ENCODE measurements at places on chromosomes 6 and 20.
A peak's percentile ranks its signal among the peaks of the same experiment; 100 is the strongest.

DNA sequence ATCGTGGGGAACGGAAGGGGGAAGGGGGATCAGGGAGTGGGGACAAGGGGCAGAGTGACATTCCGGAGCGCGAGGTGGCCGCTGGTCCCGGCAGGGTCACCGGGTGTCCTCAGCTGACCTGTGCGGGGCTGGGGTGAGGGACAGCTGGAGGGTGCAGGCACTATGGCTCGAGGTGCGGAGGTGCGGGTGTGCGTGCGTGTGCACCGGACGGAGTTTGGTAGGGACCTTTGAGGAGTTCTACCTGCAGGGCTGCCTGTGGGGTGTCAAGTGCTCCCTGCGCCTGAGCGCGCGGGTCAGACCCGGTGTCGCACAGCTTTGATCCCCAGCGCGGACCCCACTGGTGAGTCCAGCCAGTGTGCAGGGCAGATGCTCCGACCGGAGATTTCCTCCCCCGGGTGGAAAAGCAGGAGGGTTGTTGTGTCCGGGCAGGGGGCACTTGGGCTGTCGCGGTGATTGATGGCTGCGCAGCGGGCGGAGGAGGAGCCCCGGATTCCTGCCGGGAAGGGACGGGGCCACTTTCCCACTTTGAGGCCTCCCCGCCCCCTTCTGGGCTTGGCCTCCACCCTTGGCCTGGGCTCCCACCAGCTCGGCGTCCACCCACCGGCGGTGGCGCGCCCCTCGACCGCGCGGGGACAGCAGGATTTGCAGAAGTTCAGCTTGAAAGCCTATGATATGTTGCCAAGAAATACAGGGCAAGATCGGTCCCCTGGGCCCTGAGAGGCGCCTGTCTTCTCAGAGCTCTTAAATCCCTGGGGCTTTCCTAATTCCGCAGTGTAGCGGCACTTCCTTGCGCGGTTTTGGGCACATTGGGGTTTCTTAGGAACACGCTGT, 658 bp downstream of the RIN2 start:
- no peak for DNase-seq

DNA sequence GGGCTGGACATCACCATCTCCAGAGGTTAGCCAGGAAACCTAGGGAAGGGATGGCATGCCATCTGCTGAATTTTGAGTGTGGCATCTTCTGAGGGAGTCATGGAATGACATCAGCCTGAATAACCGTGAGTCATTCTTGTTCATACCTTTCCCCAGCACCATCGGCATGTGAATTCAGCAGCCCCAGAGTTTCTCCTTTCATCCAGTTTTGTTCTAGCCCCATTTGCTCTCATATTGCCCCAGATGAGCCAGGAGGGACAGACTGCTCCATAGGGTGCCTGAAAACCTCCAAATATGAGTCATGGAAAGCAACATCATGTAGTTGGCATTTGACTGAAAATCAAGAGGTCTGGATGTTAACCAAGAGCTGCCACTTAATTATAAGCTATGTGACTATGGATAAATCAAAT, 219.2 kb upstream of the SGK1 start:
- DNase-seq, result no peak

DNA sequence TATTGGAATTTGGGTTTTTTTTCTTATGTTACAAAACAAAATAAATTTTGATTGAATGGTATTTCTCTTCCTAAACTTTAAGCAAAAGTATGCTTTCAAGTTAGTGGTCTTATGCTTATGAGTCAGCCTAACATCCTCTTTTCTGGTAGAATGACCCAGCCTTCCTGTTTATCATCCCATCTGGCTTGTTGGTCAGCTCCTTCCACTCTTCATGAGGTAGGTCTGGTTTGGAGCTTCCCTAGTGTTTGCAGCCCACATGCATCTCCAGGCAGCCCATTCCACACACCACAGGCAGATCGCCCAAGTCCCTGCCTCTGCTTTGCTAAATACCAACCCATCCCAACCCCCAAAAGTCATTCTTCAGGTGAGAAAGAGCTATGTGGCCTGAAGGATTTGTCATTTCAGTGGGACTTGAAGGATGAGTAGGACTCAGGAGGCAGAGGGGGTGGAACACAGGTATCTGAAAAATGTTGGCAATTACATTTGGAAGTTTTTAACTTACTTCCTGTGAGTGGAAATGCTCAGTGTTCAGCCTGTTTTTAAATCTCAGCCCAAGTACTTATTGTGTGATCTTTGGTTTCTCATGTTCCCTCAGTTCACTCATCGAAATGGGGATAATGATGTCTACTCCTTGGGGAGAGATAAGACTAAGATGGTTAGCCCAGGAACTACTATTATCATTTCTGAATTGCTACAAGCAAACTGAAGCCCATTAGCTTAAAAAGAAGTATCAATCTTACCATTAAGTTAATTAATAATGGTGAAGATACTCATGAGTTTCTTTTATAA, 294.0 kb downstream of the ADGB start:
- no peak for DNase-seq

DNA sequence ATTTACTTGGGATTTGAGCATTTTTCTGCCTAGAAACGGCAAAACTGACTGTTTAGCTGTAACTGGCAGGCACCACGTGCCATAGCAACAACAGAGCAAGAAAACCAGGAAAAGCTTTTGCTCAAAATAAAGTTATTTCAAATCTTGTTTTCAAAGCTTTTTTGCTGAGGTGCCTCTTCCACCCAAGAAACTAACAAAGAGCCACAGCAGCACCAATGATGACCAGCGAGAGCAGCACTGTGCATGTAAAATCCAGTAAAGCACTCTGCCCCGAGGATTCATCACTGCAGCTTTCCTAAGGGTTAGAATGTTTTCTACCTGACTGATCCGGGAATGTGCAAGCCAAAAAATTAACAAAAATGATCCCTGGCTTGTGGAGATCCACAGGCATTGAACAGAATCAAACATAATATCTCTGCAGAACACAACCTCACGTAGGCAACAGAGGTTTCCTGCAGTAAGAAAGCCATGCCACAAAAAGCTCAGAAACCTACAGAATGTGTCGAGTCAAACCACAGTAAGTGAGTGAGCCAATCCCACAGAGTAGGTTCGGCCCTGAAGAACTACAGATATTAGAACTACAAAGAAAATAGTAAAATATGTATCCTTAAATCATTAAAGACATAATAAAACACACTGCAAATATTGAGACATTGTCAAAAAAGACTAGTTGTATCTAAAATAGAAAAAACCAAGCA, 7.4 kb upstream of the ULBP3 start:
- no peak for DNase-seq

DNA sequence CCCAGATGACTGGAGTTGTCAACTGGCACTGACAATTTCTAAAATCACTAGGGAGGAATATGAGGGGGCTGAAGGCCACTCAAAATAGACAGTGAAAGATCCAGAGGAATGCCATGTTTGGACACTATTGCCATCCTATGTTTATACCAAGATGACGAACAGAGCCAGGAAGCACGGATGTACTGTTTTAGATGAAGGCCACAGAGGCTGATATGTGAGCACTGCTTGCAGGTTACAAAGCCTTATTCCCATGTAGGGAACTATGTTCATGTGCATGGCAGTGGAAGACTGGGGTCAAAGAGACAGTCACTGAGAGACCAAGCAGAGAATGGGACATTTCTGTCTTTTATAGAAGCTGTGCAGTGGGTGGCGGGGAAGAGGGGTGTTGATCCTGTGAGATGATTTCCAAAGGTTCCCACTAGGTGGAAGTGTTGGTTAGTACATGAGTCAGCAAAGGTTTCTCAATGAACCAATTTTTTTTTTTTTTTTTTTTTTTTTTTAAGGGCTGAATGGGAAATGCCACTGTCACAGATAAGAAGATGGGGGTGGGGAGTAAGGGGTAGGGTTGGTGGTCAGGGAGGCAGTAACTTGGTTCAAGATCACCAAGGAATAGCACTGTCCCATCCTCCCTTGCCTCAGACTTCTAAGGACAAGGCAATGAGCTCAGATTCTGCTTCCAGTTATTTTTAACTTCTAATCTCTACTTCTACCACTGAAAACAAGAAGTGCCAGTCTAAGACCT, 46.7 kb upstream of the MOCS1 start:
- peak; percentile 12 for DNase-seq
